Bone marrow (tissue), 2 donors: ENCODE measurements at places on chromosomes 1 and 21.

- no peak for DNase-seq
These were observed 147.9 kb upstream of the POU3F1 start for GRCh38 chr1:38194472-38194871.

DNA sequence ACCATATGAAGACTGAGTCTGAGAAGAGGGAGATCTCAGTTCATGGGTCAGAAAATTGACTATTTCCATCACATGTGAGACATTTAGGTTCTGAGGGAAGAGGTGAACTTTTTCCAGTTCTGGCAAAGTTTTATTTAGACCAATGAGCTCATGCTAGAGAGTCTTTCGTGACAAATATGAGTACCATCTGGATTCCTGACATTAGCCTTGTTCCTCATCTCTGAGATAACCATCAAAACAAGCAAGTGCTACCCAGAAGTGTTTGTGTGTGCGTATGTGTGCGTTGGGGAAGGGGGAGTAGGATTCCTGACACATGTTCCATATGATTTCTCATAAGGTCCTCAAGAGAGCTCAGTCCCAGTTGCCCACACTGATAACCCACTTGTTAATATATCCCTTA lies 120.6 kb downstream of the FASLG start:
- DNase-seq: peak; percentile 51

GRCh38 chr1:170424346-170424745 lies 107.6 kb upstream of the GORAB start:
- DNase-seq: no peak

GRCh38 chr1:178643831-178644230 lies 81.2 kb upstream of the RALGPS2 start:
- no peak for DNase-seq

DNA sequence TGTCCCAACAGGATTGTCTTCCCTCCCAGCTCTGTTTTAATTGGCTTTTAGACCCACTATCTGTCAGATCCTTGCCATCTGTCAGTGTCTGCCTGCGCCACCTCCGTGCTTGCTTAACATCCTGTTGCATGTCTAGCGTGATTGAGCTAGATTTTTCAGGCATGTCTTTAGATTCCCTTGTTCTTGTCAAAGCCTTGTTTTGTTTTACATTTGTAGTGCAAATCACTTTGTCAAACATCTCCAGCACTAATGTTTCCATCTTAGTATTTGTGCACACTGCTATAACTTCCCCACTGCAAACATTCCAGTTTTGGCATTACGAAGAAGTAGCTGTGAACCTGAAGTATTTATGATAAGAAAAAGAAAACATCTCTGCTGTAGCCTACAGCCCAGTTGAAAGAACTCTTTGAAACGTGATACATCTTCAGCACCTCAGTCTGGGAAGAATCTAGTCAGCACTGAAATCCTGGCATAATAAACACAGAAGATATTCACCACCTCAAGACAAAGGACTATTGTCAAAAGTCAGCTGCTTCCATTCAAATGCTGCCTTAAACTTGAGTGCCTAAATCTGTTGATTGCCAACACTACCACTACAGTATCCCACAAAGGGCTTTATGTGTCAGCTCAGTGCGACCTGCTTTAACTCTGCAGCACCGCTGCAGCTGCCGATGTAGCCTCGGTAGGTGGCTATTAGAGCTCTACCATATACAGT lies 105.0 kb downstream of the FNBP1L start:
- no peak for DNase-seq

DNA sequence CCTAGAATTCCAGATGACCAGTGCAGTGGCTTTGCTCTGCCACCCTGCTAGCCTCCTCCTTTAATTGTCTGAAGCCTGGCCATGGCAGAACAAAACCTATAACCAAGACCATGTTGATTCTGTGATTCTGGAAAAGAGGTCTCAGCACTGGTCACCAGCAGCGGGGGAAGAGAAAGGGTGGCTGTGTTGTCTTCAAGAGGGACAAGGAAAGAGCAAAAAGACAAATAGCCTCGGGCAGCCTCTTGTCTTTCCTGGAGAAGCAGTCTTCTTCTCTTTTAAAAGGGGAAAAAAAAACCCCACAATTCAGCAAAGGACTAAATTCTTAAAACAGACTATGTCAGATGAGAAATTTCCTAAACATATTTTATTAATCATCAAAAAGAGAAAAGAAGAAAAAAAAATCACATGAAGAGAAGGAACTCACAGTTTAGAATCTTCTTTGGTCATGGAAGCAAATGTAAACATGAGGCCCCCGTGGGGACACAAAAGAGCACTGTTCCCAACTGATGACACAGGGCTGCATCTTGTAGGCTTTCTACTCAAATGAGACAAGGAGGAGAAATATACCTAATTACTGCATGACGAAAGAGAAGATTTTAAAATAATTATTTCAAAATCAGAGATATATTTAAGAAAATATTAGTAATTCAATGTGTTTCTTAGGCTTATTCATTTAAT lies 36.3 kb upstream of the RAP1GAP start:
- DNase-seq: no peak

- DNase-seq: no peak
These were observed 231.9 kb downstream of the TNR start for GRCh38 chr1:175511496-175511895.

GRCh38 chr1:178484698-178485225 lies 12.0 kb downstream of the CLEC20A start:
- no peak for DNase-seq

DNA sequence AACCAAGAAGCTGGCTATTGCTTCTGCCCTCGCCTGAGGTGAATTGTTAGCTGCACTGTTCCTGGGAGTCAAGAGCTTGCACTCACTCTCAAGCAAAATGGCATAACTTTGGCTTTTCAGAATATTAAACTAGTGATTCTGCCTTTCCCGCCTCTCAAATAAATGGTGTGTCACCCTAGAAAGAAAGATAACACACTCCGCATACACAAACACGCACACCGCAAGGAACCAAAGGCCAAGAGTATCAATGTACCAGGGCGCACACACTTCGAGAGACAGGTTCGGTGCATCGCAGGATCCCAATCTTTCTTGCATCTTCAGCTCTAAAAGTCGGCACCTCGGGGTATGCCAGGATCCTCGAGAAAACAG lies 470 bp upstream of the RTCA start:
- DNase-seq: no peak

DNA sequence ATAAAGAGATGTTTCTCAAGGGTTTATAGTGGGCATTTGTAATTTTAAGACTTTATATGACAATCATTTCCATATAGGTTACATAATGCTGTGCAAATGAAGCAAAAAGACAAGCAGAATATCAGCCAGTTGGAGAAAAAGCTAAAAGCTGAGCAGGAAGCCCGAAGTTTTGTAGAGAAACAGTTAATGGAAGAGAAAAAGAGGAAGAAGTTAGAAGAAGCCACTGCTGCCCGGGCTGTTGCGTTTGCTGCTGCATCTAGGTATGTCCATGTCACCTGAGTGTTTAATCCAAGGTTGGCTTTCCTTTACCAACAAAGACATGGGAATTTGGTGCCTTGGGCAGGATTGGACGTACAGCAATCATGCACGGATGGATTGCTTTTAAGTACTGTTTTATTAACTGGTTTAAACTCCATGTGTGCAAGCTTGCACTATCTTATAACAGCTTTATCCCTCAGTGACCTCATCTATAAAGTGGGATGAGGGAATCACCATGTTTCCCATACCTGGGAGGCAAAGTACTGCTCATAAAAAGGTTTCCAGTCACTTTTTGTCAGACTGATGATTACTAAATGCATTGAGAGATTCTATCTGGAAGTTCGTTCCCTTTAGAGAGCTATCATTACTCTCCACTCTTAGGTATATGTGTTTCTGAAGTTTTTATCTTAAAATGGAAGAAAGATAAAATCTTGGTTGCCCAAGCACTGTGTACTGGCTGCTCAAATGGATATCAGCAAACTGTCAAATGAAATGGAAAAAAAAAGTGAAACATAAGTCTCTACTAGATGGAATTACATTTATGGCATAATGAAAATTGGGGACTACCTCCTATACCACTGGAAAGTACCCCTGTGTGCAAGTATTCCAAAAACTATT lies 55.1 kb downstream of the MACO1 start:
- no peak for DNase-seq

- DNase-seq: no peak
These were observed 619.4 kb upstream of the TMPRSS15 start for GRCh38 chr21:19022978-19023377.

GRCh38 chr1:10143961-10144485 lies 66.3 kb upstream of the KIF1B start:
- no peak for DNase-seq

DNA sequence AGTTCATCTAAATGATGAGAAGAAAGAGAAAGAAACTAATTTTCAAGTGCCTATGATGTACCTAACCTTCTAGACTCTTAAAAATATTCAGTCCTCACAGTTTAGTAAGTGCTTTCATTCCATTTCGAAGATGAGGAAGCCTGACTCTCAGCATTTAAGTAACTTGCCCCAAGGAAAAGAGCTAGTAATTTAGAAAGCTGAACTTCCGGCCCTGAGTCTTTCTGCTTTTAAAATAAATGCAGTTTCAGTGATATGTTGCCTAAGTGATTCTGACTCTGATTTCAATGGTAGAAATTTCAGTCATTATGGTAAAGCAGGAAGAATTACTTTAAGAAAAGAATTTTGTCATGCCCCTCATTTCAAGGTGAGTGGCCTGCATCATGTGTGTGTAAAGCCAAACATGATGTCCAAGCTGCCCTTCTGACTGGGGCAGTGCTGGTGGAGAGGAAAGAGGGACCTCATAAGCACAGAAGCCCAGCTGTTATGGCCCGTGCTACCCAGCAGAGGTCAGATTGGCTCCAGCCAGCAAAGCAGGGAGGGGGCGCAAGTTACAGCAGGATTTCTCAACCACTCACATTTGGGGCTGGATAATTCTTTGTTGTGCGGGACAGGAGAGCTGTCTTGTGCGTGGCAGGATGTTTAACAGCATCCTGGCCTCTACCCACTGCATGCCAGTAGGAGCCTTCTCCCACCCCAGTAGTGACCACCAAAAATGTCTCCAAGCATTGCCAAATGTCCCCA lies 10.7 kb downstream of the ATP1A4 start:
- no peak for DNase-seq

DNA sequence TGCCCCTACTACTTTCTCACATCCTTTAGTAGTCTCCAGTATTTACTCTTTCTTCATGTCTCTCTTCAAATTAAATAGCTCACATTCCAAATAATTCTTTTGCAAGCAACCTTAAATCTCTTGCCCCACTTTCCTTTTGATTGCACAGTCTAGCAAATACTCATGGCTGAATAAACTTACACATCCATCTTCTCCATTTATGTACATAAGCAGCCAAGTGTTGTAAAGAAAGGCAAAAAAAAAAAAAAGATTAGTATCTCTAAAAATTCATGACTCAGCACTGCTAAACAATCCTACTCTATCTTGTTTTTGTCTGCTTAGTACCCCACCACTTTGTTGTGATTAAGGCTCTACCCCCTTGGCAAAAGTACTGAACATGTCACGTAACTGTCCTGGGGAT lies 42.6 kb downstream of the F13B start:
- DNase-seq: no peak

DNA sequence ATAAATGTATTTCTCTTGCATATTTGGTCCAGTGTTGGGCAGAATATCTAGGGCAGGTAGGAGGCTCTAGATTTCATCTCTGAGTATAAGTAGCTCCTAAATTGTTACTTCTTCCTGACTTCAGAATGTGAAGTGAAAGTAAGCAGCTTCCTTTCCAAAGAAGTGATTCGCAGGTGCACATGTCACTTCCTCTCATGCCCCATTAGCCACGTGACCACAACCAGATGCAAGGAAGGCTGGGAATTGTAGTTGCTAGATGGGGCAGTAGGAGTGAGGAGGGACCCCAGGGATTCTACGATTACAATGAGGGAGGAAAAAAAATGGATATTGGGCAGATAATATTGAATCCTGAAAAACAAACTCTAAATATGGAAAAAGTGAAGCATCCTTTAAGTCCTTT lies 113.2 kb upstream of the CYYR1 start:
- DNase-seq: no peak

GRCh38 chr1:1669468-1670440 lies 10.9 kb upstream of the CDK11B start:
- no peak for DNase-seq

DNA sequence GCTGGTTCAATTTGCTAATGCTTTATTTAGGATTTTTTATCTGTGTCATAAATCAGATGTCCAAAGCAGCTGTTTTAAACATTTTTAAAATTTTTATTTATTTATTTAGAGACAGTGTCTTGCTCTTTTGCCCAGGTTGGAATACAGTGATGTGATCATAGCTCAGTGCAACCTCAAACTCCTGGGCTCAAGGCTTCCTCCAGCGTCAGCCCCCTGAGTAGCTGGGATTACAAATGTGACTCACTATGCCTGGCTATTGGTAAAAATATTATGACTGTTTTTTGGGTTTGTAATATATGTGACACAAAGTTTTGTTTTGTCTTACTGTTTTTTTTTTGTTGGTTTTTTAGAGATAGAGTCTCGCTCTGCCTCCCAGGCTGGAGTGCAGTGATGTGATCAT lies 11.8 kb downstream of the ZBED6 start:
- DNase-seq: no peak

DNA sequence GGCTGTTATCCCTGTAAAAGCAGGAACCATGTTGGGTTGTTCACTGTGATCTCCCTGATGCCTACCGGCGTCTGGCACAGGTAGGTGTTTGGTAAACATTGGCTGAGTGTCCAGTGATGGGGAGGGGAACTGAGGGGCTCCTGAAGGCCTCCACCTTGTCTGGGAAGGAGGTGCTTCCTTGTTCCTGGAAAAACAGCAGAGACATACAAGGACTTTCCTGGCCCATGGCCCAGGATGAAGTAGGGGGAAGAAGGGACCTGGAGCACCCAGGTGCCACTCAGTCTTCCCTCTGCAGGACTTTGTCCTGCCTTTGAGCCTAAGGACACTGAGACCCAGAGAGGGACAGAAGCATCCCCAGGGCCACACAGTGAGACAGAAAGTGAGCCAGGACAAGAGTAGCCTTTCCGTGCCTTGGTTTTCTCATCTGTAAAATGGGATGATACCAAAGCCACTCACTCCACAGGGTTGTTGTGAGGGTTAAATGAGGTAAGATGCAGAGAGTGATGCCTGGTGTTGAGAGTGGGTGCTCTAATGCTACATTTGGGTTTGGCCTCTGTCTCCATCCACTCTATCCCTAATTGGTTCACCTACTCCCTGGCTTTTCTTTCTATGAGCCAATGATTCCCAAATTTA lies 6.1 kb upstream of the HEYL start:
- no peak for DNase-seq

GRCh38 chr1:147496044-147496443 lies 45.3 kb upstream of the BCL9 start:
- no peak for DNase-seq

GRCh38 chr1:216015116-216015515 lies 408.1 kb downstream of the USH2A start:
- DNase-seq: no peak

- no peak for DNase-seq
These were observed 1.5 kb downstream of the LYPLAL1 start for GRCh38 chr1:219175212-219175564.

- no peak for DNase-seq
These were observed 35.5 kb upstream of the ZNF362 start for GRCh38 chr1:33220676-33221384.

GRCh38 chr21:40936771-40937261 lies 89.9 kb upstream of the DSCAM start:
- no peak for DNase-seq

DNA sequence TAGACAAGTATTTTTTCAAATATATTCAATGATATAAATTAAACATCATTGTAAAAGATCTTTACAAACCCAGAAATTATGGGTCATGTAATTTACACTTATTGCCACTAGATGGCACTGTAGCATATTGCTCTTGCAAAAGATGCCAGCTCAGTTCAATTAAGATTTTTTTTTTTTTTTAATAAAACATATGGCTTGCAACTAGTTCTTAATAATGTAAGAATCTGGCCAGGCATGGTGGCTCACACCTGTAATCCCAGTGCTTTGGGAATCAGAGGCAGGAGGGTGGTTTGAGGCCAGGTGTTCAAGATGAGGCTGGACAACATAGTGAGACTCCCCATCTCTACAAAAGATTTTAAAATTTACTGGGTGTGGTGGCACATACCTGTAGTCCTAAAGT lies 49.4 kb upstream of the DESI2 start:
- peak; percentile 41 for DNase-seq
